ENCODE measurements at places on chromosomes 5 and 9.

DNA sequence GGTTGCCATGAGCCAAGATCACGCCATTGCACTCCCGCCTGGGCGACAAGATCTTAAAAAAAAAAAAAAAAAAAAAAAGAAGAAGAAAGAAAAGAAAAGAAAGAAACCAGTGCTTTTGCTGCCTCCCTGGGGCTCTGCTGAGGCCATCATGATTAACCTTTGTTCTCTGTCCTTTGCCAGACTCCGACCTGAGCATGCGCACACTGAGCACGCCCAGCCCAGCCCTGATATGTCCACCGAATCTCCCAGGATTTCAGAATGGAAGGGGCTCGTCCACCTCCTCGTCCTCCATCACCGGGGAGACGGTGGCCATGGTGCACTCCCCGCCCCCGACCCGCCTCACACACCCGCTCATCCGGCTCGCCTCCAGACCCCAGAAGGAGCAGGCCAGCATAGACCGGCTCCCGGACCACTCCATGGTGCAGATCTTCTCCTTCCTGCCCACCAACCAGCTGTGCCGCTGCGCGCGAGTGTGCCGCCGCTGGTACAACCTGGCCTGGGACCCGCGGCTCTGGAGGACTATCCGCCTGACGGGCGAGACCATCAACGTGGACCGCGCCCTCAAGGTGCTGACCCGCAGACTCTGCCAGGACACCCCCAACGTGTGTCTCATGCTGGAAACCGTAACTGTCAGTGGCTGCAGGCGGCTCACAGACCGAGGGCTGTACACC, 251.7 kb downstream of the MARCHF11 start:
- DNase-seq, result no peak

DNA sequence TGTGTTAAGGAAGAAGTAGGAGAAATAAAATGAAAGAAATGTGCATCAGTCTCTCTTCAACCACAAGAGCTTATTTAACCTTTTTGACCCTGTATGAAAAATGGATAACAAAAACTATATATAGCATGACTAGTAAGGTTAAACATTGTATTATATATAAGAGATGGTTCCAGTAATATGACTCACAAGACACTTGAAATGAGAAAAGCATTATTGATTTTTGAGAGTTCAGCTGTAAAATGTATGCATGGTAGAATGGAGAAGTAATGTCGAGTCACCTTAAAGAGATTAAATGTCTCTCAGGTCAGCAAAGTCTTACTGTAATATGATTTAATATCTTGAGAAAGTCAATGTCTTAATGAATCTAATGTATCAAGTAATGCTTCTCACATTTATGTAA, 860.9 kb downstream of the TAF11L14 start:
- no peak for DNase-seq

GRCh38 chr5:75349663-75350062, 12.6 kb downstream of the HMGCR start:
- no peak for DNase-seq

DNA sequence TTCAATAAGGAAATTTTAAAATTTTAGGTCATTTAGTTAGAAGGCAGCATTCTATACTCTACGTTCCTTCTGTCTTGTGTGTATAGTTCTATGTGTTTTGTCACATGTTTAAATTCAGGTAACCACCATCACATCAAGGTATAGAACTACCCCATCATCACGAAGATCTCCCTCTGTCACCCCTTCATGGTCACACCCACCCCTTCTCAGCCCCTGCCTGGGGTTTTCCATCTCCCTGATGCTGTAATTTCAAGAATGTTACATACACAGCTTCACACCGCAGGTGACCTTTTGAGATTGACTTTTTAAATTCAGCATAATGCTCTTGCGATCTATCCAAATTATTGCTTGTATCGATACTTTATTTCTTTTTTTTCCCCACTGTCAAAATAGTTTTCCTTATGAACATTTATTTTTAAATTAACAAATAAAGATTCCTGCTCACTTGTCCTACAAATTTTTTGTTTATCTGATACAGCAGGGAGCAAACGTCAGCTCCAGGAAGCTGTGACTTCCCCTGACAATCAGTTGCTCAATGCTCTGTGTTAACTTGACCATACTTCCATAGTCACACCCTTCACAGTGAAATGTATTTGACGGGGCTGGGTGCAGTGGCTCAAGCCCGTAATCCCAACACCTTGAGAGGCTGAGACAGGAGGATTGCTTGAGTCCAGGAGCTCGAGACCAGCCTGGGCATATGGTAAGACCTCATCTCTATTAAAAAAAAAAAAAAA, 10.2 kb downstream of the BTNL8 start:
- no peak for DNase-seq

DNA sequence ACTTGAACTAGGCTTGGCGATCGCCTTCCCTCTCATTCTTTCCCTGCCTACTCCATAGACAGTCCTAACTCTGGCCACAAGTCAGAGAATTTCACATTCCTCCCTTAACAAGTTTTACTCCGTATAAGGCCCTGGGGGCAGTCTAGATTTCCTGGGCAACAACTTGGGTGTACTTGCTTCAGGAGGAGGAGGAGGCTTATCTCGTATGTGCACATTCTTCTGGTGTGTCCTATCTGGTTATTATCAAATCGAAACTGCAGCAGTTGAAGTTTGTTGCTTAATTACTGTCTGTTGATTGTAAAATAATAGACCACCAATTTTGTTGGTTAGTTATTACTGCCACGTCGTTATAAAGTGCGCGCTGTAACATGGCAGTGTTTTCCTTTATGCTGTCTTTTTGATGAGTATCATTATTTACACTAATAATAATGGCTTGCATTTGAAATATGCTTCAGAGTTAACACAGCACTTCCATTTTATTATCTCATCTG, 42.0 kb downstream of the PIP5K1B start:
- no peak for DNase-seq

GRCh38 chr9:89405826-89406225, 87.5 kb downstream of the SECISBP2 start:
- no peak for DNase-seq

- DNase-seq, result no peak
These were observed 93.9 kb downstream of the EFNA5 start for GRCh38 chr5:107576736-107577393.

- no peak for DNase-seq
These were observed 4.6 kb upstream of the FBXL17 start for GRCh38 chr5:108386345-108387061.

DNA sequence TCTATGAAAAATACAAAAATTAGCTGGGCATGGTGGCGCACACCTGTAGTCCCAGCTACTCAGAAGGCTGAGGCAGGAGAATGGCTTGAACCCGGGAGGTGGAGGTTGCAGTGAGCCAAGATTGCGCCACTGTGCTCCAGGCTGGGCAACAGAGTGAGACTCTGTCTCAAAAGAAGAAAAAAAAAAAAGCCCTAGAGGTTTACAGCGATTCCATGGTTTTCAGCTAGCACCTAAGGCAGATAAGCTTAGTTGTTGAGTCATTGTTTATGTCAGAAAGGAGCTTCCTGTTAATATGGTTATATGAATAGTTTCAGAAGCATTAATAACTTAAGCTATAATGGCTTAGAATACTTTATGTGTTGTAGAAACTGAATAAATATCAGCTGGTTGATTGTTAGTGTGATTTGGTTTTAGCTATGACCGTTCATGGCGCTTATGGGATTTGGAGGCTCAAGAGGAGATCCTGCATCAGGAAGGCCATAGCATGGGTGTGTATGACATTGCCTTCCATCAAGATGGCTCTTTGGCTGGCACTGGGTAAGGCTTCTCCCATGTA, 13.0 kb downstream of the RNF183 start:
- DNase-seq, result no peak

DNA sequence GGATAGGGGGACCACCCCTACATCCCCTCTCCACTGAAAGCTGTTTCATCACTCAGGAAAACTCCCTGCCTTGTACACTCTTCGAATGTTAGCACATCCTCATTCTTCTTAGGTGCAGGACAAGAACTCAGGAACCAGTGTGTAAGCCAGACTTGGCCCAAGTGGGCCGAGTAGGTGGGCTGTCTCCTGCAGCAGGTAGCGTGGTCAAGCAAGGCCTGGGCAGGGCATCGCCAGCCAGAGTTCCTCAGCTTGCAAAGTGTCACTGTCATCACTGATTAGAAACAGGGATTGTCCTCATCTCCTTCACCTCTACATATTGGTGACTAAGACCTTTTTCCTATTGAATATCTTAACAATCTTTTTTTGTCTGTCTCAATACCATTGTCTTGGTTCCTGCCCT, 22.3 kb downstream of the SMIM15 start:
- no peak for DNase-seq

- DNase-seq, result no peak
These were observed 1.2 kb upstream of the DMRT1 start for GRCh38 chr9:840343-840742.

DNA sequence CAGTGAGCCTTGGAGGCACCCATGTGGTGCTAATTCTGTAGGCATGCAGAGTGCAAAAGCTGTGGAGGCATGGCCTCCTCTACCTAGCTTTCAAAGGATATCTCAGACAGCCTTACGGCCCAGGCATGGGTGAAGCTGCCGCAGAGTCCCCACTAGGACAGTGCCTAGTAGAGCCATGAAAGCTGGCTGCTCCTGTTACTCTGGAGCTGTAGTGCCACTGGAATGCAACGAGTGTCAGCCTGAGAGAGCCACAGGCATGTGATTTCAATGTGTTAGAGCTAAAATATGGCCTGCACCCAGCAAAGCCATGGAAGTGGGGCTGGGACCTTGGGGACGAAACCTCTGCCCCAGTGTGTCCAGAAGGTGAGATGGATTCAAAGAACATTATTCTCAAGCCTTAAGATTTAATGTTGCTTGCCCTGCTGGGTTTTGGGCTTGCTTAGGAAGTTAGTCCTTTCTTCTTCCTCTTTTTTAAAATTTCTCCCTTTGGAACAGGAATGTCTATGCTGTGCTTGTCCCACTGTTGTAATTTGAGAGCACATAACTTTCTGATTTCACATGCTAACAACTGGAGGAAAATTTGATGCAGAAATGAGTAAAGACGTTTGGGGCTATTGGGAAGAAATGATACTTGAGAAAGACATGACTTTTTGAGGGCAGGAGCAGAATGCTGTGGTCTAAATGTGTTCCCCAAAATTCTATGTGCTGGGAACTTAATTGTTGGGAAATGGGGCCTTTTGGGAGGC, 298.4 kb downstream of the PSAT1 start:
- DNase-seq, result no peak

DNA sequence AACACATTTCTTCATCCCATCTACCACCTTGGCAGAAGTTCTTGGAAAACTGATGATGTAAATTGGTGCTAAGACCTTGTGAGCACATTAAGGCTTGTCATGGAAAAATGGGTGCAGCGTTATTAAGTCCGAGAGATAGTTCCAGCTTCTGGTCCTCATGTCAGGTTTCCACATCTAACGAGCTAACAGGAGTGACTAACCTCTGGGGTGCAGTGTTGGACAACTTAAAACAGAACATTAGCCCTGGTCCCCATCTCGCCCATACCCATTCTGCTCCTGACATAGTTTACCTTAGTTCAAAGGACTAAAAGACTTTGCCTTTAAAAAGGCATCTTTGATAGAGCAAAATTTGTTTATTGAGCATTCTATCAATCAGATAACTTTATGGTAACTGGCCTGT, 128.0 kb downstream of the SLC1A3 start:
- no peak for DNase-seq

DNA sequence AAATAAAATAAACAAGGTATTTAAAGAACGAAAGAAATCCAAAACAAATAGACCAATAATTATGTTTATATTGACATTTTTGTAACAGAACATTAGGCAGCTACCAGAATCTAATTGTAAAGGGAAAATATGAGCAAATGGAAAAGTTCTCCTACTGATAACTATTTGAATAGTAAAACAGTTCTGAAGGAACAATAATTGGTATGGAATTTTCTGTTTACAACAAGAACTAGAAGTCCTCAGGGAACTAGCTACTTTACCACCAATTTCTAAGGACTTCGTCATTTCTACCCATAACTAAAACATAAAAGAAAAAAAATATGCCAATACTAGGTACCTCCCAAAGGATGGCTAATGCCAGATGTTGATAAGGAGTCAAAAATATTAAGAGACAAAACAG, 58.5 kb downstream of the AP3B1 start:
- DNase-seq, result no peak

GRCh38 chr5:94632024-94632423, 13.6 kb downstream of the SLF1 start:
- no peak for DNase-seq

- DNase-seq, result no peak
These were observed 14.0 kb downstream of the ATP10B start for GRCh38 chr5:160837749-160838593.

DNA sequence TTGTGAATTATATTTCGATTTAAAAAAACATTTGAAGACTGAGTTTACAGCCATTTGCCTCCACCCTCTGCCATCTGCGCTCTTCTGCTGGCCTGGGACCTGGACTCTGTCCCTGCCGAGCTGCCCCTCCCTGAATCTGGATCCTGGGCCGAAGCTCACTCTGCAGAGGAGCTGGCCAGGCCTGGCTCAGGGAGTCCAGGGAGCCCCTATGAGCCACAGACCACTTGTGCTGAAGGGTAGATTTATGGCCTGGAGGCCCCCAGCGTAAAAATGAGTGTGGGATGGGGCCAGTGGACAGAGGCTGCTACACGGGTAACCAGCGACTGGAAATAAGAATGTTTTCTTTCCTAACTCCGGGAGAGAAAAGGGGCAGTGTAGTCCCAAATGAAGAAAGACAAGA, 129.8 kb downstream of the FGF18 start:
- no peak for DNase-seq

DNA sequence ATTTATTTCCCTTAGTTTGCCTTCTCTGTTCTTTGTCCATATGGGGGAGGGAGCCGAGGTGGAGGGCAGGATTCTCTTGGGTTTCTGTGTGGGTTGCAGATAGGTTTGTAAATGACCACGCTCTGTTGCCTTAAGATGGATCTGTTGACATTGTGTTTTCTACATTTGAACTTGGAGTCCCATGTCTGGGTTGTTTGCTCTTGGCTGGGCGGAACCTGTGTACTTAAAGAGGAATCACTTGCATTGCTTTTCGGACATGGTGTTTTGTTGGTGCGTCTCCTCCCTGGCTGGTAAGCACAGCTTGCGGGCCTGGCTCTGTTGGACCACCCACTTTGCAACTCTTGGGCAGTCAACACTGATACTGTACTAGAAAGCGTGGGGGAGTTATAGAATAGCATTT, 45.9 kb downstream of the EHMT1 start:
- DNase-seq, result no peak

GRCh38 chr5:176875783-176876505, 23.2 kb downstream of the HK3 start:
- no peak for DNase-seq

DNA sequence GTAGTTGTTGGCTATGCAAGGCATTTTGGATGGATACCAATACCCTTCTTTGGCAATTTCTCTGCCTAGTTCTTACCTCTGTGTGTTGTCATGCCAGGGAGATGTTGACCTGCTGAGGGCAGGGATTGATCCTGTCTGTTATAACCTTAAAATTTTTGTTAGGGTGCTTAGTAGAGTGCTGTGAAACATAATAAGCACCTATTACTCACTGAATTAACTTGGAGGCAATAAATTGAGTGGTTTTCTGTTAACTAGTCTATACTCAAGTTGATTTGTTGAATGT, 177.2 kb downstream of the ARHGAP26 start:
- DNase-seq, result no peak

GRCh38 chr5:132059696-132060500, 557 bp upstream of the IL3 start:
- no peak for DNase-seq

- DNase-seq, result no peak
These were observed 15.7 kb downstream of the FAM151B start for GRCh38 chr5:80503641-80504040.

- no peak for DNase-seq
These were observed 4.6 kb downstream of the NIPAL4 start for GRCh38 chr5:157464519-157465171.

GRCh38 chr5:1376981-1377380, 32.1 kb upstream of the CLPTM1L start:
- no peak for DNase-seq

- no peak for DNase-seq
These were observed 75.4 kb upstream of the MAN2A1 start for GRCh38 chr5:109614301-109614700.

All from T follicular helper cell (primary cell).